ENCODE measurements at places on chromosomes 6 and 20.

DNA sequence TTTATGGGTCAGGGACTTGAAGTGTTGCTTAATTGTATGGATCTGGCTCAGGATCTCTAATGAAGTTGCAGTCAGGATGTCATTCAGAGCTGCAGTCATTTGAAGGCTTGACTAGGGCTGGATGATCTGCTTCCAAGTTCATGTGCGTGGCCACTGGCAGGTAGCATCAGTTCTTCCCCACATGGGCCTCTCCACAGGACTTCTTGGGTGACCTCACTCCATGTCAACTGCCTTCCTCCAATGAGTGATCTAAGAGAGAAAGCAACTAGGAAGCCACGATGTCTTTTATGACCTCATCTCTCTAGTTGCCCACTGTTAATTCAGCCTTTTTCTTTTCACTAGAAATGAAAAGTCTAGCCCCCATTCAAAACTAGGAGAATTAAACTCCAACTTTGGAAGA is 104.1 kb downstream of the COL9A1 start:
- no peak for DNase-seq

GRCh38 chr20:60053818-60054190 is 95.6 kb downstream of the CDH26 start:
- DNase-seq: no peak

GRCh38 chr6:150314230-150315188 is 54.3 kb upstream of the IYD start:
- no peak for DNase-seq

DNA sequence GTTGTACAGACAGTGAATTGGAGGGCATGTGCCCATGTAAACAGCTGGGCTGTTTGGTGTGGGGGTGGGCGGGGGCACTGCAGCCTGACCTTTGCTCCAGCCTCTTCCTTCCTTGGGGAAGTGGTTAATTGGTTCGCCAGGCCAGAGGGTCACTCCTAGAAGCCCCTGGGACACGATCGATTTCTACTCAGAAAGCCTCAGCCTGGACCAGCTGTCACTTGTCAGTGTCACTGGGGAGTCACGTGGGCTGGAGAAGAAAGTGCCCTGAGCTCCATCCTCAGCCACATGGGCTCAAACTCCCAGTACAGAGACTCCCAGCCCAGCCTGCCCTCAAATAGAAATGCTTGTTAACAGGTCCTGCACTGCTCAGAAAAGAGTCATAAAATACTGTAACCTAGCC is 423.8 kb upstream of the SULF2 start:
- no peak for DNase-seq

DNA sequence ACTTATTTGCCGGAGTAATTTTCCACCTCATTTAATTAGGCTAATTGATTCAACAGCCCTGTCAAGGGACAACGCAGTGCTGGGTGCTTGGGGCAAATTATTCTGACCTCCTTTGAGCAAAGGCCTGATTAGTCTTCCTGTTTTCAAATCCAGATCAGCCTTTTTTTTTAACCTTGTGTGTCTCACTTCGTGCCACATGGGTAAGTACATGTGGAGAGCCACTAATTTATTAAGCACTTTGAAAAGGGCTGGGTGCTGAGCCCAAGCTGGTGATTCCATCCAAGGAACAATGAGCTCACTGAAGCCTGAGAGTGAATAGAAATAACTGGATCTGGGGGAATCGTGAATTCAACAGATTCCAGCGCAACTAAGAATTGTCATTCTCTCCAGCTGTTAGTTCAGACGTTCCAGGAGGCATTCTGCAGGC is 229.3 kb downstream of the CLIC5 start:
- no peak for DNase-seq

DNA sequence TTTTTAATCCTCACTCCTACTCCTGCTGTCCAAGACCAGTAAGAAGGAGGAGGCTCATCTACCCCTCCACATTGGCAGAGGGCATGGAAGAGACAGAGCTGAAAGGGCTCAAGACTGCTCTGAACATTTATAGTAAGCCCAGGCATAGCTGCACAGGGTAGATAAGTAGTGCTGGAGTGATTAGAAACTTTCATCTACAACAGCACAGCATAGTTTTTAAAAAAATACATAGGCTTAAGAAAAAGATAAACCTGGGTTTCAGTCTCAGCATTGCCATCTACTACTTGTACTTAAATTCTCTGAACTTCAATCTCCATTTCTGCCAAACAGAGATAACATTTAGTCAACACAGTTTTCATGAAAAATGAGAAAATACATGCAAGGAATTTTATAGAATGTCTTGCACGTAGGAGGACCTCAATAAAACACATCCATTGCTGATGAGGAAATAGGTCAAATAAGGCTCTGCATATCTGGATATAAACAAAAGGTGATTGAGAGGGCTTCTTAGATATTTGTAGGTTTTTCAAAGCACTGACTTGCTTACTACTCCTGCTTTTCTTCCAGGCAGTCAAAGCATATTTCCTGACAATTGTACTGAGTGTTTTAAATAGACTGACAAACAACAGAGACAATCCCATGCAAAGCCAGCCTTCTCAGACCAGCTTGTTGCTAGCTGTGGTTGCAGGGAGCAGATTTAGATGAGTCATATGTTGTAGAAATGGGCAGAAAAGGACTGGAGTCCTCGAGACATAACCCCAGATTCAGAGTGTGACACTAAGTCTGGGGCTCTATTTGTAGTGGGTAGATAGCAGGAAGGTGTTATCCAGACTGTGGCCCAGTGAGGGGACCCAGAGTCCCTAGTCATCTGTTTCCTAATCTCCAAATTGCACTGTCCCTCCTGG is 107.4 kb upstream of the TAB2 start:
- no peak for DNase-seq

DNA sequence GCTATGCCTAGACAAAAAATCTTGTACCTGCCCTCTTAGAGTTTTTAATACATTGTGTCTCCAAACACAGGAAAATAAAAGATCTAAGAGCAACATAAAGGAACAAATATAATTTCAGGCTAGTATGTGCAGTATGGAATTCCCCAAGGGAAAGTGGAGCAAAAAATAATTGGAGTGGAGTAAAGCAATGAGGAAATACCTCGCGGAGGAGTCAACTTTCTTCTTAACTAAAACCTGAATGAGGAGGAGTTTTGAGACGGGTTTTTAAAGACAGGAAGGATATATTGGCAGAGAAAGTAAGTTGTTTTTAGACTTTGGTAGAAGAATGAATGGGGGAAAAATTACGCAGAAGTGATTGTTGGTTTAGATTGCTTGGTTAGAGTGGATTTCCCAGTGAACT is 14.0 kb downstream of the HIVEP1 start:
- DNase-seq: no peak

DNA sequence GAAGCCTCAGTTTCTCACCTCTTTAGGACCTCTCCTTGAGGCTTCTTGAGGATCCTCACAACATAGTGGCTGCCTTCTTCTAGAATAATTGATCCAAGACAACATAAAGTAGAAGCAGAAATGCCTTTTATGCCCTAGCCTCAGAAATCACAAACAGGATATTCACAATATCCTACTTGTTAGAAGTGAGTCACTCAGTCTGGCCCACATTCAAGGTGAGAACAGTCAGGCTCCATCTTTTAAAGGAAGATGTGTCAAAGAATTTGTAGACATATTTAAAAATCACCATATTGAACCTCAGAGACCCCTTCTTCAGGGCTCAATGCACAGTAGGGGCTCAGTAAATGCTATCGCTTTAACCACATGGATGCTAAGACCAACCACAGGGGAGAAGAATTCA is 20.8 kb upstream of the FAM83D start:
- no peak for DNase-seq

- no peak for DNase-seq
Observed at GRCh38 chr20:63006540-63007359, at the start of gene BHLHE23. Gene BHLHE23, minus strand, starts transcription at chr20:63006964. Its CDS starts 190 bp downstream, at chr20:63006774.
